ENCODE measurements at places on chromosomes 11 and 22.

- no peak for DNase-seq
Measured at GRCh38 chr11:38818720-38819119, 2220.7 kb upstream of the RAG2 start.

DNA sequence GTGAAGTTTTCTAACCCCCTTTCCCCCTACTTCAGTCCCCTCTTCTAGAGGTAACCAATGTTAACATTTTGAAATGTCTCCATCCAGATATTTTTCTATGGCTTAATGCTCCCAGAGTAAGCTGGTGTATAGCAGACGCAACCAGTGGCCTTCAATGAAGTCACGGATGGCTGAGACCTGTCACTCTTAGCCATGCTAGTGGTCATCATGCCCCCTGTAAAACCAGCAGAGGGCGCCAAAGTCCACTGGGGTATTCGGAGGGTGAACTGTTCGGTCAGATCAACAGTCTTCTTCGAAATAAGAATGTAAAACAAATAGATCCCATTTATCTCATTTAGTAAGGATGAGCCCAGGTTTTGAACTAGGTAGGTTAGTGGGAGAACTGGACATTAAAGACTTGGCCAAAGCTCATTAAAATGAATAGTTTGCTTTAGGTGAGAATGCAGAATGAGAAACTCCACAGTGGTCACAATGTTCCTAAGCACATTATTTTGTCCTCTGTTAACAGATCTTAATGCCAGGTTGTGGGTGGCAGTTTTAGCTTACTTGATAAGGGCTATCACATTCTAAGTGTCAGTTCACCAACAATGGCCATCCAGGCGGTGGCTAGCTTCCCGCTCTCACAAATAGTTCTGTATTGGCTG lies 8.6 kb upstream of the MMP8 start:
- DNase-seq = no peak

DNA sequence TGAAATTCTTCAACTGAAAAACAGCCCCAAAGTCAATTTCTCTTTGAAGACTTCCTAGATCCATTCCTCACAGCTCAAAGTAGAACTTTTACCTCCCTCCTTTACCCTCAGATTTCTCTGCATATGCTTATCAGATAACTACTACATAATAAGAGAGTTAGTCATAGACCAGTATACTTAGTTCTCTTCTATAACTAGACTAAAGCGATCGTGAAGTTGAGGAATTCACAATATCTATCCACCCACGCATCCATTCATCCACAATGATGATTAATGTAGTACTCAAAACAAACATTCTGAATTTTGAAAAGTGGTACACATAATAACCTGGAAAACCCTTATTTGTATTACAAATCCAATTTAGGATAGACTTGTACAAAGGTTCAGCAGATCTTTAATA lies 800.9 kb upstream of the TENM4 start:
- no peak for DNase-seq

DNA sequence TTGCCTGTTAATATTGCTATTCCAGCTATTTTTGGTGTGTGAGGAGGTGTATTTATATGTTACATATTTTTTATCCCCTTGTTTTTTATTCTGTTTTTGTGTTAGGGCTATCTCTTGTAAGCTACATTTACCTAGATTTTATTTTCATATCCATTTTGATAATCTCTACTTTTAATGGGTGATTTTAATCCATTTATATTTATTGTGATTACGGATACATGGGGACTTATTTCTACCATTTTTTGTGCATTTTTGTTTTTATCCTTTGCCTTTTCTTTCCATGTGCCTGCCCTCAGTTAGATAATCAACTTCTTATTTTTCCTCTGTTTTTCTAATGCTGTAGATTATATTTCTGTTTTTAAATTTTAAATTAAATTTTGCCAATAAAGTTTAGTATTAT lies 28.3 kb downstream of the PDHX start:
- DNase-seq = no peak

DNA sequence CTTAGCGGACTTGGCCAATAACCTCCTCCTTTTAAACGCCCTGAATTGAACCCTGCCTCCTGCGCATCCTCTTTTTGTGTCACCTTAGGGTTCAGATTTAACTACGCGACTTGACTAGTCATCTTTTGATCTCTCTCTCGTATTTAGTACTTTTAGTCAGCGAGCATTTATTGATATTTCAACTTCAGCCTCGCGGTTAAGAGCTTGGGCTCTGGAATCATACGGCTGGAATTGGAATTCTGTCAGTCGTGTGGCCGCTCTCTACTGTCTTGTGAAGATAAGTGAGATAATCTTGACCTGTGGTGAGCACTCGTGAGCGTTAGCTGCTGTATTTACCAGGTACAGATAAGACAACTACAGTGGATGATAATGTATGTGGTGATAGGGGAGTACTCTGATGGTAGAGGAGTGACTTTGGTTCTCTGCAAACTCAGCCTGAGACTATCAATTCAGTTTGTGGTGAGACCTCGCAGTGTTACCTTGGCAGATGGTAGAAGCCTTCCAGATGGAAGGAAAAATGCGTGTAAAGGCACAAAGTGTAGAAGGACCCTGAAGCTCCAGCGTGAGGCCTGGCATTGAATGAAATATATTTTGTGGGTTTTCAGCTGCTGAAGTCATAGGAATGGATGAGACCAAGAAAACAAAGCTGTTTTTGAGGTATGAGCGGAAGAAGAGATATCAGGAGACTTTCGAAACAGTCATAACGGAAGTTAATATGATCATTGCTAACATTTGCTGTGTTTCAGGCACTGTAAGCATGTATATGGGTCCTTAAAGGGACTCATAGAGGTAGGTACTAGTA lies 682 bp downstream of the ATM start:
- no peak for DNase-seq

DNA sequence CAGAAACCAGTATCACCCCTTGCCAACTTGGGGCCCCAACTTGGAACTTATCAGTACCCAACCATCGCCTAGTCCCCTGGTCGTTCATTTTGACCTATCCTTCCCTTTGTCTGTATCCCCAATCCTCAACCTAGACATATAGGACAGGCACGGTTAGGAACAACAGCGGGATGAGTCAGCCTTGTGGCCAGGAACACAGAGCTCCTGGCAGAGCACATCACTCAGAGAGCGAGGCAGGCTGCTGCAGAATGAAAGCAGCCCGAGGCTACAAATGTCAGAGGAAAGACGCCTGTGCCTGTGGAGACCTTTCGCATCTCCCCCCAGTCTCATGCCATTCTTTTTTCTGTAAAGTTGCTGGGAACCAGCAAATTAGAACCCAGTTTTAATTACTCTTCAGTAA lies 14.6 kb downstream of the DKK3 start:
- peak; percentile 48 for DNase-seq

- no peak for DNase-seq
Measured at GRCh38 chr11:68677432-68677831, 6.9 kb upstream of the GAL start.

DNA sequence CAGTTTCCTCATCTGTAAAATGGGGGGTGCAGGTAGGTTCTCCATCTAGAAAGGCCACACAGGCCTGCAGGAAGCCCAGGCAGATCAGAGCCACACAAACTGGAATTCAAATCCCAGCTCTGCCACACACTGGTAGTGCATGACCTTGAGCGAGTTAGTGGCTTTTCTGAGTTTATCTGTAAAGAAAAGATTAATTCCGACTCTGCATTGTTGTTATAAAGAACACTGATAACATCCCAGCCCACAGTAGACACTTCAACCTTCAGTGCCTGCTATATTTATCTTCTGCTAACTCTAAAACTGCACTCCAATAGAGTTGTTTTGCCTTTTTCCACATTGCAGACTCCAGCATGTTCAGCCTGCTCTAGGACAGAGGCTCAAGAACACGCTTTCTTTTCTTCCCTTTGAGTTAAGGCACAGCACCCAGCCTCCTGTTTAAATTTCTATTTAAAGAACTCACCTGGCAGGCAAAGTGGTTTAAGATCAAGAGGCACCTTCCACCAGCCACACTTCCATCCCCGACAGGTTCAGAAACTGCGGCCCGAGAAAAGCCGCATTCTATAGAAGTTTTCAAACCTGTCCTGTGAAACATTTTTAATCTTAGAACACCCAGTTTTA lies 133.9 kb downstream of the PLEKHA7 start:
- no peak for DNase-seq

- no peak for DNase-seq
Measured at GRCh38 chr11:40867991-40868632, 591.3 kb downstream of the LRRC4C start.

- DNase-seq = no peak
Measured at GRCh38 chr11:9379041-9379440, 5.4 kb upstream of the IPO7 start.

DNA sequence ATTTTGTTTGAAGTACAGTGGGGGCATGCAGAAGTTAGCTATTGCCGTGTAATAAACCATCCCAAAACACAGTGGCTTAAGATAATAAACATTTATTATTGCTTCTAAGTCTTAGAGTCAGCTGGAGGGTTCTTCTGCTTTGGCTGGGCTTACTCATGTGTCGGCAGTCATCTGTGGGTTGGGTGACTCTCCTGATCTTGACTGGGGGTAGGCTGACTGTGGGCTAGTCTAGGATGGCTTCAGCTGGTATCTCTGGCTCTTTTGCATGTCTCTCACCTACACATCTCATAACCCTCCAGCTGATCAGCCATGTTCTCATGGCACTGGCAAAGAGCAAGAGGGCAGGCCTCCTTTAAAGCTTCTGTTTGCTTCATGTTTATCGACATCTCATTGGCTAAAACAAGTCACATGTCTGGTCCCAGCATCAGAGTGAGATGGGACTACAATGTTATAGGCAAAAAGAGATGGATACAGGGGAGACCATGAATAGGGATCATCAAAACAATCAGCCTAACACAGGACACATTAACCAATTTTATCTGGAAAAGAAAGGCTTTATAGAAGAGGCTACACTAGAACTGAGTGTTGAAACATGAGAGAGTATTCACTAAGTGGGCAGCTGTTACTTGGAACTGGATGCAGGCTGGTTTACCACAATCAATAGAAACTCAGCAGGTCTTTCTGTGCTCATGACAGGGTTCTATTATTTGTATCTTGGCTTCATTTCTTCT lies 5.1 kb downstream of the LRRC51 start:
- DNase-seq = peak; percentile 33
